Liver (tissue), 10 donors: ENCODE measurements at places on chromosomes 7 and 10. TPM values are rescaled to one million over a fixed set of nuclear protein-coding genes. Genes with fewer than 3 reads are reported as not detected.

DNA sequence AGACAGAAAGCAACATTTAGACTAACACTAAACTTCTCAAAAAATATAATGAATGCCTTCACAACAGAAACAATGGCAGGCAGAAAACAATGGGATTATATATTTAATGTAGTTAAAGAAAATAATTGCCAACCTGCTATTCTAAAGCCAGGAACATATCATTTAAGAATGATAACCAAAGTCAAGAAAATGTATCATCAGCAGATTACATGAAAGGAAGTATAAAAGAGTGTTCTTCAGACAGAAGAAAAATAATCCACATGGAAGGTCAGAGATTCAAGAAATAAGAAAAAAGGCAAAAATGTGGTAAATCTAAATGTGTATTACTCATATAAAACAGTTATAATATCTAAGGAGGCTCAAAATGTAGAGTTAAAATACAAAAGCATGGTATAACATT, 98.1 kb downstream of the CYP26A1 start:
- DNase-seq, result no peak

- DNase-seq, result no peak
These were observed 453.4 kb upstream of the NFE2L3 start for GRCh38 chr7:25698451-25699113.

- peak; percentile 66 for DNase-seq
These were observed 598 bp downstream of the MCMBP start for GRCh38 chr10:119871881-119872609.

- DNase-seq, result peak; percentile 44
These were observed 229.5 kb upstream of the FZD1 start for GRCh38 chr7:91034459-91035368.

GRCh38 chr10:117412469-117413010, 37.3 kb upstream of the PDZD8 start:
- DNase-seq, result no peak

DNA sequence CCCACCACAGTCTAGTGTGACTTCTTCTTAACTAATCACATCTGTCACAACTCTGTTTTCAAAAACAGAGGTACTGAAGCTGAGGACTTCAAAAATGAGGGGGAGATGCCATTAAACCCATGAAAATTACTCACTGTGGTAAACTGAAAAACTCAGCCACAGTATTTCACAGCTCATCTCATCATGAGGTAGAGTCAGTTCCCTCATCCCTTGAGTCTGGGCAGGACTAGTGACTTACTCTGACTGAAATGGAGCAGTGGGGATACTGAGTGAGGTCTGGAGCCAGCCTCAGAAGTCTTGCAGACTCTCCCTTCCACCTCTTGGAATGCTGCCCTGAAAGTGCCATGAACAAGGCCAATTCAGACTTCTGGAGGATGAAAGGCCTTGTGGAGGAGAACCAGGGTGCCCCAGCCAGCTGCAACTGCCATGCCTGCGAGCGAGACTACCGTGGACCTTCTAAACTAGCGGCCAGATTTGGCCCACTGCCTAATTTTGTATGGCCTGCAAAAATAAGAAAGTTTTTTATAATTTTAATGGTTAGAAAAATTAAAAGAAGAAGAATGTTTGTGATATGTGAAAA, 24.7 kb upstream of the ANKRD1 start:
- DNase-seq, result no peak

- DNase-seq, result no peak
These were observed 75.3 kb upstream of the SAMD8 start for GRCh38 chr10:75035975-75036708.

DNA sequence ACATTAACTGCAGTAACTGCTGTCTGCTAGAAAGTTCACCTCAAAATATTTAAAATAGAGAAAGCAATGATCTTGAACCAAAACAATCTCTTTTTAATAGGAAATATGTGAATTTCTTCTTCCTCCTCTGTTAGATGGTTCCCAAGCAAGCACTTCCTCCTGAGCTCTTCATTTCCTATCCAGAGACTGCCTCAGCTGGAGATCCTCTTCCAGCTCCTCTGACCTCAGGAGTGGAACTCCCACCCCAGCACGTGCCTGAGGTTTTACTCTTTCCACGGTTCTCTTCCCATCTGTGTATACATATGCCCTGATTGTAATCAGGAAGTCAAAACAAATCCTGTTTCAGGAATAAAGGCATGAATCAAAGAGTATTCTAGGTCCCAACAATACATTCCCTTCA, 5.6 kb downstream of the DENND11 start:
- no peak for DNase-seq

GRCh38 chr7:106089647-106090046, 22.5 kb downstream of the SYPL1 start:
- no peak for DNase-seq

DNA sequence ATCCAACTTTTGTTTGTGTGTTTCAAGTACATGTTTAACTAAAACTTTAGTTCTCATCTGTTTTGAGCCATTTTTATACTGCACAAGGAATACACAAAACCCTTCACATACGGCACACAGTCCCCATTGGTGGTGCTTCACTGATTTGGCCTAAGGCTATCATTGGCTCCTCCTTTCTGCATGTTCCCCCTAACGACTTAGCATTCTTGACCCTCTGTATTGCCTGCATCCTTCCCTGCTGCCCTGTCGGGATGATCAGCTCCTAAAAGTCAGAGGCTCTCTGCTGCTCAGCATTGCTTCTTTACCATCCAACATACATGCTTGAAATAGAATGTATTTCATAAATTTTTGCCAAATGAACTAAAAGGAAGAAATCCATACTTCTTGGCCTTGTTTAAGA, 111.4 kb upstream of the ABCB5 start:
- DNase-seq, result no peak

DNA sequence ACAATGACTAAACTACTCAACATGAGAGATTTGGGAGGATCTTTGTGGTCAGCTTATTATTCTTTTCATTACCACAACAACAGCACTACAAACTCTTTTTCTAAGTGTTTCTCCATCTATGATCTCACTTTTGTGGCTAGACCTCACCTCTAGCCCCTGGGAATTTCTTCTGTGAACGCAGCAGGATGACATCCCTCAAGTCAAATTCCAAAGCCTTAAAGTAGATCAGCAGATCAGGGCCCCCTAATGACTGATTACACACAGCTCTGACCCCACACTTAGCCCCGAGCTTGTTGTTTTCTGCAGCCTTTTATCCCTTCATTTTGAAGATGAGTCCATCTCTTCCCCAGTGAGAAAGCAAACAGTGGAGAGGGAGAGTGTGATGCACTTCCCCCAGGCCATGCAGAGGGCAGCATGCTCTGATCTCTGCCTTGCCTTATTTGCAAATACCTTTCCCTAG, 27.3 kb downstream of the TFAM start:
- DNase-seq, result no peak

DNA sequence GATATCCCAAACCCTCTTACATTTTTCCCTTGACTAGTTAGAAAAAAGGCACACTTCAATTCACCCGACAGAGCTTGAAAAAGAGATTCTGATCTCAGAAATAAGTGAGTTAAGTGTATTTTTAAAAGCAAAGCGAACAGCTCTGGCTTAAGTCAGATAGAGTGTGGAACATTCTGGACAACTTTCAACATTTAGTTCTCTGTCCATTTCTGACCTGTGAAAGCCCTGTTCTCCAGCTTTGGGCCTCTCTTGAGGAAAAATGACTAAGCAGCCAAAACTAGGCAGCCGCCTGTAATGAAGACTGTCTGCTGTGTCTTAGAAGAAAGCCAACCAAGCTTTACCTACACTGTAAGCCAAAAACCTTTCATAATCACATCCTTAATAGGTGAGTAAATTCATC, 50.5 kb downstream of the CDK6 start:
- no peak for DNase-seq

GRCh38 chr7:585229-585711, 65.6 kb upstream of the PDGFA start:
- no peak for DNase-seq

DNA sequence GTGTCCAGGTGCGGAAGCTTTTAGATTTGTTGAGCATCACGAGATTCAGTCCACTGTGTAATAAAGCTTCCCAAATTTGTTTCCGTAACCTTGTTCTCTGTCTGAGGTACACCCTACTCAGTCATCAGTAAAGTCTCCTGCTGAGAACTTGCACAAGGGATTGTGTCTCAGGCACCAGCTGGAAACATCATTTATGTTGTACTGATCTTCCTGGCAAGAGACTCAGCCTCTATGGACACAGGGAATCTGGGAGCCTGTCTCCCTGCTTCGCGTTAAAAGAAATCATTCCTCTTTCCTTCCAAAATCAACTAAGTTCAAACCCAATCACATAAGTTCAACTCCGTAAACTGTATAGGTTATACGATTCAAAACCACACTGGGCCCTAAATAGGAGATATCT, 336.8 kb downstream of the GPR37 start:
- DNase-seq, result no peak

DNA sequence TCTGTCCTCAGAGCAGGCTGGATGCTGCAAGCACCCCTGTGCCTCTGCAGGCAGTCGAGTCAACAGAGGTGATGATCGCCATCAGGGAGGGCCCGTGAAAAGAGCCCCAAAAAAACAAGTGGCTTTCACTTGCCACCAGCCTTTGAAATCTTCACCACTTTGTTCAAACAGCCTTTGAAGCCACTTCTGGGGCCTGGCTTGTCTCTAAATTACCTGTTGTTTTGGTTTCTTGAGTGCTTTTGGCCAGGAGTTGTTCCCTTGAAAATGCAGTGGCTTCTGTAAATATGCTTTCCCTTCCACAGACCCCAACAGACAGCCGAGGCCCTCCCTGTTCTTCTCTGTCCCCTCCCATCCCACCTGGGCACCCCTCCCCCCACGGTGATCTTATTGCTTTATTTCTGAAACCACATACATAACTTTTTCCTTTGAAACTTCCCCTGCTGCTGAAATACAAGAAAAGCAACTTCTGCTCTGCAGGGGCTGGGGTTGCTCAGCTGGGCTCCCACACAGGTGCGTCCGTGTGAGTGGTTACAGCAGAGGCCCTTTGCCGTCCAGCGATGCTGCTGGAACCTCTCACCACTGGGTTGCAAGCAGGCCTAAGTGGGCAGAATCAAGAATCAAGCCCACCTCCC, 283.8 kb upstream of the SHH start:
- no peak for DNase-seq

- DNase-seq, result no peak
These were observed 72.1 kb downstream of the INHBA start for GRCh38 chr7:41630741-41631140.

GRCh38 chr10:61994405-61995219, 93.1 kb downstream of the ARID5B start:
- no peak for DNase-seq

DNA sequence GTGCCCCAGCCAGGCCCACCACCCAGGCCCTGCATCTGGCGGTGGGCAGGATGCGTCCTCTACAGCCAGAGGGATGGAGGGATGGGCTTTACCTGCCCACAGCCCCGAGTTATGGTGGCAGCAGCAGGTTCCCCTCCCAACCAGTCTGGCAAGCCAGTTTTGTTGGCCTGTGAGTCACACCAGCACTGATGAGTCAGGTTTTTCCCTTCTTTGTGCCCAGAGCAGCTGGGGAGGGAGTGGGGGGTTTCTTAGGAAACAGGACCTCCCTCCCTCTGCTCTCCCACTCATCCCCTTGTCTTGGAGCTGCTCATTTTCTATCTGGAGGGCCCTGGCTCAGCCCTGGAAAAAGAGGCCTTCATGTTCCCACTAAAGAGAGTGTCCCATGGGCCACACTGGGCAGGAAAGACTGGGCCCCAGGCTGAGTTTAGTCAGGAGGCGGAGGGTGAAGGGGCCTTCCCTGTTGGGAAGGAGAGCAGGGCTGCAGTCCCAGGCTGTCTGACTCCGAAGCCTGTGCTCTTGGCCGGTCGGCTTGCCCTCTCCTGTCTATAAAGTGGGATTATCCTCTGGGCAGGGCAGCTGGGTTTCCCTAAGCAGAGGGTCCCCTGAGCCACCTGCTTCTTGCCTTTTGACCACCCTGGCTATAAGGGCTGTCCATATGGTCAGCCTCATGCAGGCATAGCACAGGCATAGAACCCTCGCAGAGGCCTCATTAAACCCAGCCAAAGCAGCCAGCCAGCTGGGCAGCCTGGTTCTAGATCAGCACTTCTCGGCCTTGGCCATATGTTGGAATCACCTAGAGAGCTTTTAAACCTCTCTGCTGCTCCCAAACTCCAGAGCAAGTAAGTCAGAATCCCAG, 30.2 kb upstream of the ANKRD2 start:
- DNase-seq, result no peak

DNA sequence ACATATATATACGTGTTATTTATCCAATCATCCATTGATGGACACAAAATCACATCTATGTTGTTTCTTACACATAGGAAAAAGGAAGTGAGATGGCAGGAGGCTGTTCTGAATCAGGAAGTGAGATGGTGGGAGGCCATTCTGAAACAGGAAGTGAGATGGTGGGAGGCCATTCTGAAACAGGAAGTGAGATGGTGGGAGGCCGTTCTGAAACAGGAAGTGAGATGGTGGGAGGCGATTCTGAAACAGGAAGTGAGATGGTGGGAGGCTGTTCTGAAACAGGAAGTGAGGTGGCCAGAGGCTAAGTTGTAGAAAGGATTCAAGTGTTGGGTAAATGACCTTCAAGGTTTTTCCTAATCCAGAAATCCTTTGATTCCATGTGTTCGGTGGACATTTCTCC, 921.5 kb downstream of the TYW1 start:
- no peak for DNase-seq

DNA sequence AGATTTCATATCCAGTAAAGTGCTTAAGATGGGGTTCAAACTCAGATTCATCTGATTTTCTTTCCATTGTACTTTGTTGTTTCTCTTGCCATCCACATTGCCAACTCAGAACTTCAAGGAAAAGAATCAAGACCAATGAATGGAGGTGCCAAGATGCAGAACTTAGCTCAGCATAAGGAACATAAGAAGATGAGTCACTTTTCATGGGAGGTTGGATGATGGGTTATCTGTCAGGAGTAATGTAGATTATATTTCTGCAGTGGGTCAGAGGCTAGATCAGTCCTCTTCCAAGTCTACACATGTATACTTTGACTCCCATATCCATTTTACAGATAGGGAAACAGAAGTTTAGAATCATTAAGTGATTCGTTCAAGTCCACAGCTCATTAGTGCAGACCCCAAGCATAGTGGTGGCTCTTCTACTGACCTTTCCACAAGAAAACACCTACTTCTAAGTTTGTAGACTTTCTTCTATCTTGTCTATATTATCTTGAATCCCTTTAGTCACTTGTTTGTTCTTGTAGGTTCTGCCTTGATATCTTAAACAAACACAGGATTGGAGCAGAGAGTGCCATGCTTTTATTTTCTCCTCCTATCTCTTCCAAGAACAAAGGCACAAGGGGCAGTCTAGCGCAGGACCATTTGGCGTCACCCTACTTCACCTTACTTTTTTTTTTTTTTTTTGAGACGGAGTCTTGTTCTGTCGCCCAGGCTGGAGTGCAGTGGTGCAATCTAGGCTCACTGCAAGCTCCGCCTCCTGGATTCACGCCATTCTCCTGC, 14.0 kb upstream of the ADD3 start:
- DNase-seq, result no peak

DNA sequence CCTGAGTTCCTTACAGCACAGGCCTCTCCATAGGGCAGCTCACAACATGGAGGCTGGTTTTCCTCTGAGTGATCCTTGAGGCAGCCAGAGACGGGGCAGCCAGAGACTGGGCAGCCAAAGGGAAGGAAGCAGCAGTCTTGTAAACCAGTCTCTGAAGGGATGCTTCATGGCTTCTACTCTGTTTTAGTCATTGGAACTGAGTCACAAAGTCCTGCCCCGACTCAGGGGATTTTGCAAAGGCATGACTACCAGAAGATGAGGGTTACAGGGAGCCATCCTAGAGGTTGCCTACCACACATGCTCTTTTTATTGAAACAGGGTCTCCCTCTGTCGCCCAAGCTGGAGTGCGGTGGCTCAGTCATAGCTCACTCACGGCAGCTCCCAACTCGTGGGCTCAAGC, 44.4 kb upstream of the COMMD3 start:
- no peak for DNase-seq

The MGMT gene
- 48.4 TPM for total RNA-seq

The NPFFR1 gene
- total RNA-seq, result under 0.01 TPM

The TMEM196 gene
- not detected for total RNA-seq

The PTPN20 gene
- 1.4 TPM for total RNA-seq

The FRMD4A gene
- total RNA-seq, result 17.1 TPM

The WNT8B gene
- total RNA-seq, result not detected
